Activated CD4-positive, alpha-beta T cell treated with anti-CD3 and anti-CD28 coated beads for 1 hour (primary cell): ENCODE measurements at places on chromosomes 4 and X.

DNA sequence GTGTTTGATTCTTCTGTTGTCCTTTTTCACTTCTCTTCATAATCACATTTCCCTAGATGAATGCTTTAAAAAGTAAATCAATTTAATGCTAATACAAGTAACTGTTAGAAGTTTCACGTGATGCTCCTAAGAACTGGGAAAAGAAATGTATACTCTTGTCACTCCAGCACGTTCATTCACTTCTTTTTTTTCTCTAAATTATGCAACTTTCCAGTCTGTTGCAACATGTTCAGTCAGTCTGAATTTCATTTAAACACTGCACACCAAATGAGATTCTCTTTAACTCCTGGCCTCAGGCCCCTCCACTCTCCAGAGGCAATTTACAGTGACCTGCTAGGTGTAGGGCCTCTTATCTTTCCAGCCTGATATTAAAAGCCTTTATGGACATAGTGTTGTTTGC, 321.9 kb downstream of the HS3ST1 start:
- DNase-seq: no peak

- no peak for DNase-seq
These were observed 195.0 kb upstream of the HS3ST1 start for GRCh38 chr4:11623726-11624037.

- DNase-seq: no peak
These were observed 79.5 kb downstream of the STOX2 start for GRCh38 chr4:183984566-183984965.

- DNase-seq: no peak
These were observed 8.5 kb downstream of the UNC5C start for GRCh38 chr4:95540227-95540626.
